Kidney capillary endothelial cell (primary cell): ENCODE measurements at places on chromosomes 2 and 18.

DNA sequence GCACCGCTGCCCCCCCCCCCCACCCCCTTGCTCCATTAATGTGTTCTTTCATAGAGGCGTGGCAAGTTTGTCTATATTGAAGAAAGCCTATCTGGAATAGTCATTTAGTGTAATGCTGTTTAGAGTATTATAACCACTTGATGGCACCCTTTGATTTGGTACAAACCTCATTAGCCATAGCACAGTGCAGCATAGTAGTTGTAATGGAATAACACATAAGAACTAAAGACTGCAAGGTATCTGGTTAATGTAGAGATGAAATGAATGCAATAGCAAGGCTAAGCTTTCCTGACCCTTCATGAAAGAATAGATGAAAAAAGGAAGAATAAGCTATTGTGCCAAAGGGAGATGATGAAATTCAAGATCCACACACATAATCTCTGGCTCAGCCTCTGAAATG lies 81.9 kb downstream of the EHBP1 start:
- DNase-seq, result peak; percentile 40

- DNase-seq, result no peak
Measured at GRCh38 chr2:89784960-89785359, 1093.5 kb downstream of the RPIA start.

- DNase-seq, result no peak
Measured at GRCh38 chr2:174023591-174024523, 58.7 kb upstream of the SP3 start.

DNA sequence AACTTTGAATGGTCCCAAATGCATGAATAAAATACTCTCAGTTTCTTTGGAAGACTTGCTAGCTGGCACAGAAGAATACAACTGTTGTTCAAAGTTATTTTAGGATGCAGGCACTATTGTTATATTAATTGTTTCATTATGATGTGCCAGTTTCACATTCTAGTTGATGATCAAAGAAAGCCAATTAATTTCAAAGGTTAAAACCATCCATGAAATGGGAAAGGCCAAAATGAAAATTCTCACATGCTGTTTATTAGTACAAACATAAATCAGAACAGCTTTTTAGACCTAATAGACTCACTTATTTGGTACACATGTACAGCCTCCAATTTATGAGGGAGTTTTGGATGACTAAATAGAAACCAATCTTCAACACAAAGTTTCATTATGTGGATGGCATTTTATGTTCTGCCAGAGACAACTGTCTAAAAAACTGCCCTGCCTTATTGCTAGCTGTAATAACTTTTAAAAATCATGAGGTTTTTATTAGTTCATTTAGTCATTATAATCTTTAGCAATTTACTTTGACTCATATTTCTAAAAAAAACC lies 42.2 kb downstream of the RFTN2 start:
- DNase-seq, result no peak

DNA sequence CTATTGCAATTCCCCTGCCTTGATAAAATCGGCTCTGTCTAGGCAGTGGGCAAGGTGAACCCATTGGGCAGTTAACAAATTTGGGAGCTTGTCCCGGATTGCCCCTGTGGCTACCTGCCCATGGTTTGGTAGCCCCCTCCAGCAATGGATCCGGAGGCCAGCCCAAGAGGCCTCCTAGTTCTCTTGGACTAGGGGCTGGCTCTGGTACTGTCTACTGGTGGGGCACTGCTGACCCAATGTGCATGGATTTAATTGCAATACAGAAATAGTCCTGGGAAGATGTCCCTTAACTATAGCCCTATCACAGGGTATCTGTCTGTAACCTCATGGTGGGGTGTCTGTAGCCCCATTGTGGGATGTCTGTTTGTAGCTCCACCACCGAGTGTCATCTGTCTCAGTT lies 37.5 kb upstream of the SH3RF3 start:
- DNase-seq, result no peak

DNA sequence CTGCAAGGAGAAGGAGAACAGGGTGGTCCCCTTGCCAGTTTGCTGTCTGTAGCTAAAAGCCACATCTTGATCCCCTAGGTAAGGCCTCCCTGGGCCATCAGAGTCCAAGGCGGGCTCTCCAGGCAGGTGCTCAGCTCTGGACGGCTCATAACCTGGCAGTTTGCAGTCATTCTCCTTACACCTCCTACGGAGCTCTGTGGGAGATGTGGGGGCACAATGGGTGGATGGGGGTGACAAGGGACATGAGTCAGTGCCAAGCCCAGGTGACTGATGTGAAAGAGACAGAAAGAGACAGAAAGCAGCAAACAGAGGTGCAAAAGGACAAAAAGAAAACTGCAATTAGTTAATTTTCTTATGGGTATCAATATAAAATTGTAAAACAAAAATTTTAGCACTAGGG lies 120.6 kb upstream of the ZBTB14 start:
- no peak for DNase-seq

- DNase-seq, result no peak
Measured at GRCh38 chr2:70123051-70123828, 36.0 kb downstream of the PCBP1 start.

DNA sequence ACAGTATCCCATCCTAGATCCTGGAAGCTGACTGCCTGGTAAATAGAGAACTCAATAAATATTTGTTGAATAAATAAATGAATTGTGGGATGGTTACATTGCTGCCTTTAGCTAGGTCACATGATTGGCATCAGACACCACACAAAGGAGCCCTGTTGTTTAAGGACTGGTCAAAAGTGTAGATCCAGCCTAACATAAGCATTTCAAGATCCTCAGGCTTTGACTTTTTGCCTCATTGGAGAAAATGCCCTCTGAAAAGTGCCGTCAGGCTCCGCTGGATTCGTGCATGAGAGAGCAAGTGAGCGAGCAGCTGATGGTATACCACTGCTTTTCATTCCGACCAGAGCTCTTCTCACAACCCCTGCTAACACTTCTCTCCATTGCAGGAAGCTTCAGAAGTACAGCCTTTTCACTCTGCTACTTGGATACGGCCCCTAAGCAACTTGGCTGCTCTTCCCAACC lies 1.3 kb upstream of the ZNF24 start:
- DNase-seq, result no peak

- DNase-seq, result peak; percentile 94
Measured at GRCh38 chr2:120239488-120240287, 13.0 kb upstream of the RALB start.

GRCh38 chr2:22497789-22498188 lies 887.2 kb upstream of the KLHL29 start:
- DNase-seq, result no peak

DNA sequence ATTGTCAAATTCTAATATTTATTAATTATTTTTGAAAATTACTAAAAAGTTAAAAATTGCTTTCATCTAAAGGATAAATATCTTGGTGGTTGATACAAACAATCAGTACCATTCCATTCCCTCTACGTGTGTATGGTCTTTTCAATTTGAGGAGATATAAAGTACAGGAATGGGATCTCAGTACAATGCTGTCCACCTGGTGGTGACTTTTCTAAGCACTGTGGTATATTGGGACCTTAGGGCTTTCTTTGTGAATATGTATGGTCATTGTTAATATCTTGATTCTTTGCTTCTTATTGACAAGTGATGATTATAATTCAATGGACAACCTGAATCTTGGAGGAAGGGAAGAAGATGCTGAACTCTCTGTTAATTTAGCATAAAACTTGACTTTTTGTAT lies 83.1 kb downstream of the NBEAL1 start:
- DNase-seq, result no peak

GRCh38 chr2:54048117-54048785 lies 67.2 kb upstream of the ACYP2 start:
- no peak for DNase-seq

- DNase-seq, result no peak
Measured at GRCh38 chr18:44816050-44816449, 135.4 kb downstream of the SETBP1 start.

- DNase-seq, result no peak
Measured at GRCh38 chr2:74540291-74540690, 10.6 kb downstream of the HTRA2 start.

DNA sequence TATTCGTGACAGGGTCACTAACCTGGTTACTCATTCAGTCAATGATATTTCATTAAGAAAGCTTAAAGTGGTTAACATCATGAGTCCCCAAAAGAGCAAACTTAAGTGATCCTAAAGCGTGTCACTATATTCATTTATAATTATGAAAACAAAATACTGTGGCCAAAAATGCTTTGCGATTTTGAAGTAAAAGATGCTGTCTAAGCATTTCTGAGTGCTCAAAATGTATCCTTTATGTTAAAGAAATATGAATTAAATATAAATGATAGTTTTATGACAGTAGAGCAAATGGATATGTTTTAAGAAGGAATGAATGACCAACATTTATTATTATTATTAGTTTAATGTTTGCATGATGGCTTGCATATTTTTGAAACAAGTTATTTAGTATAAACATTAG lies 72.6 kb upstream of the CDC42EP3 start:
- DNase-seq, result no peak

- no peak for DNase-seq
Measured at GRCh38 chr2:86468162-86469033, 27.2 kb downstream of the KDM3A start.

GRCh38 chr2:217387776-217388387 lies 528.0 kb upstream of the TNP1 start:
- no peak for DNase-seq

DNA sequence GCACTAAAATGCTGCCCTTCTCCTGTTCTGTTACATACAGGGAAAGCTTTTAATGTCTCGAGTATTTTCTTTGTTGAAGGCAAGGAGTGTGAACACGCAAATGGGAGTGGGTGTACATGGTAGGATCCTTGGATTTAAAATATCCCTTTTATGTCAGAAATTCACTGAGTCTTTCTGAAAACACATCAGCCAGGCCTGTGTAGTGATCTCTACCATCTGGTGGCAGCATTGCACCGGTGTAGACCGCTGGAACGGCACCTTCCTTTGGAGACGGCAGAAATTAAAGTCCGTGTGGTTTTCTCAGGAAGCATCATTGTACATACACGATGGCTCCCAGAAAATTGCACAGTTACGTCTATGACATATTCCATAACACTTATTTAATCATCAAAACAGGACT lies 515.8 kb downstream of the GALR1 start:
- DNase-seq, result peak; percentile 50

DNA sequence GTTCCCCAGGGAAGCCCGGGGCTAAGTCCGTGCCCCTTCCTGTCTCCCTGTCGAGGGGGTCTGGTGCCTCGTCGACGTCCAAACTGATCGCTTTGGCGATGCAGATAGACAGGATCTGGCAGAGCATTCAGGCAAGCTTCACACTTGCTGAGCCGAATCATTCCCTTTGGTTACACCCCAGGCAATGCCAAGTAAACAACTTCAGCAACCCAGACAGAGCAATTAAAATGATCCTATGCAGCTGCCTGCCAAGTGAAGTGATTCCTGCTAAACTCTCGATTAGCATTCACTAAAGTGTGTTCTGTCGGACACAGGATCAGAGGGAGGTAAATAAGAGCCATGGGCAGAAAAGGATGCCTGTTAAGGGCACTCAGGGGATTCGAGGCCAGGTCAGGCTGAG lies 108.2 kb upstream of the RAB12 start:
- no peak for DNase-seq

DNA sequence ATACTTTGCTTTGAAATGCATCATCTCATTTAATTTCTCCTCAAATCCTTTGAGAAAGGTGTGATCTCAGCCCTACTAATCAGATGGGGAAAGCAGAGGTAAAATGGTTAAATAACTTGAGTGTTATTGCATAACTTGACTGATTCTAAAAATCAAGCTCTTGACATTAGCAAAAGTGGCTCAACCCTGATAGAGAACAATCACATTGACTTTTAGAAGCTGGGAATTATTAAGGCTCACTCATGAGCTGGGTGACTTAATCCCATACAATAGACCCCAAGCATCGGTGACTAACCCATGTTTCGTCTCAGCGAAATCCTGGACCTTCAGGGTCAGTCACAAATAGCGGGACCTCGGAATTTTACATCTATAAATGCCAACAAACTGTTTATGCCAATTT lies 378.9 kb downstream of the NBAS start:
- no peak for DNase-seq

- DNase-seq, result no peak
Measured at GRCh38 chr2:186636800-186637496, 47.1 kb downstream of the ITGAV start.

DNA sequence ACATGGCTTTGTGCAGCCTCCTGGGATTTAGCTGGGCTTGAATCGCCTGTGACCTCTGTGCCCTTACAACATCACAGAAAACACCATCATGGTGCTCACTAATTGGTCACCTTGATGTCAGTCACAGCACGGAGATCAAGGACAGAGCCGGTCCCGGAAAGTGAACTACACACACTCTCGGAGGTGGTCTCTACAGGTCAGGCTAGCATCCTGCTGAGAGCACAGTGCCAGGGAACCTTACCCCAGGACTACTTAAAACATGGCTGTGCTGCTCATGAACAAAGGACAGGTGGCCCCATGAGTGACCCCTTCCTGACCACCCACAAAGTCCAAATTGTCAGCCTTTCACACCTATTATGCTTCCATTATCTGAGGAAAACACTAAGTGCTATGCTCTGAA lies 1782.1 kb upstream of the CELF4 start:
- no peak for DNase-seq

DNA sequence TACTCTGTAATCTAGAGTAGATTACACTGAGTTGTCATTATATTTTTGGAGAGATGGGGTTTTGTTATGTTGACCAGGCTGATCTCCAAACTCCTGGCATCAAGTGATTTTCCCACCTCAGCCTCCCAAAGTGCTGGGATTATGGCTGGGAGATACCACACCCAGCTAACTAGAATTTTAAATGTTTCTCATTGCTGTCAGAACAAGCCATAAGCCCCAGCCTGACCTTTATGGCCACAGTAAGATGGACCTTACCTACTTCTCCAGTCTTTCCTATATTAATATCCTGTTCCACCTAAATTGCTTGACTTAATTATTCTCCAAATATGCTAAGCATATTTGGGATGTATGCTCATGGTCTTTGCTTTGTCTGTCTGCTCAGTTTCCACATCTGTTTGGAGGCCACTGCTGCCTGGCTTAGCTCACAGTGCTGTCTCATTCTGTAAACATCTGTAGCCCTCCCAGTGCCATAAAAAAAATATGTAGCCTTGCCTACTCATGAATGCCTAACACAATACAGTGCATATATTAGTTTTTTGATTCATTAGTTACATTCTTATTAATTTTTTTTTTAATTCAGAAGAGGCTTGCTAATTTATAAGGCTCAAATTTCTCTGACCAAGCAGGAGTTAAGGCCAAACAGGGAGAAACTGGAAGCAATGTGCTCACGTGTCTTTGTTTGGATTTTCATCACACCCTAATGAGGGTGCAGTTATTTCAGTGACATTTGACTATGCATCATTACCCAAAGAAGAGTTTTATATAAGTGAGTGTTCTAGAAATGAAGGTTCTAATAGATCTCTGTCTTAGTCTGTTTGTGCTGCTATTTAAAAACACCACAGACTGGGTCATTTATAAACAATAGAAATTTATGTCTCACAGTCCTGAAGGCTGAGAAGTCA lies 45.3 kb upstream of the PSME4 start:
- DNase-seq, result no peak

- DNase-seq, result no peak
Measured at GRCh38 chr2:136045835-136046570, 60.6 kb upstream of the DARS1 start.

DNA sequence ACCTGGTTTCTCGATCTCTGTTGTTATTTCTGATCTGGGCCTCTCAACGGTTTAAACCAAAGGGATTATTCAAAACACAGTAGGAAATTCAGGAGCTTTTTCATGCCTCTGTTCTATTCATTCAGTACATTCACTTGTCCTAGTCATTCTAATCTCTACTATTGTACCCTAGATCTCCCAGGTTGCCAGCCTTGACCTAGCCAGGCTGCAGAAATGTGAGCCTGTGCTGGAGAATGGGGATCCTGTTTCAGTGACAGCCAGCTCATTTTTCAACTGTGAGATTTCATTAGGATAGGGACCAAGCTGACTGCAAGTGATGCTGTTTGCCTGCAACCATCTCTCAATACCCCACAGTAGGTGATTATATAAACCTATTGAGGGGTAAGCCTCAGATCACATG lies 186.2 kb downstream of the CMPK2 start:
- no peak for DNase-seq
